A673 (cell line): ENCODE measurements at places on chromosomes 7 and 10.

- DNase-seq = peak; percentile 14
Observed at GRCh38 chr10:75062506-75063299, 48.8 kb upstream of the SAMD8 start.

DNA sequence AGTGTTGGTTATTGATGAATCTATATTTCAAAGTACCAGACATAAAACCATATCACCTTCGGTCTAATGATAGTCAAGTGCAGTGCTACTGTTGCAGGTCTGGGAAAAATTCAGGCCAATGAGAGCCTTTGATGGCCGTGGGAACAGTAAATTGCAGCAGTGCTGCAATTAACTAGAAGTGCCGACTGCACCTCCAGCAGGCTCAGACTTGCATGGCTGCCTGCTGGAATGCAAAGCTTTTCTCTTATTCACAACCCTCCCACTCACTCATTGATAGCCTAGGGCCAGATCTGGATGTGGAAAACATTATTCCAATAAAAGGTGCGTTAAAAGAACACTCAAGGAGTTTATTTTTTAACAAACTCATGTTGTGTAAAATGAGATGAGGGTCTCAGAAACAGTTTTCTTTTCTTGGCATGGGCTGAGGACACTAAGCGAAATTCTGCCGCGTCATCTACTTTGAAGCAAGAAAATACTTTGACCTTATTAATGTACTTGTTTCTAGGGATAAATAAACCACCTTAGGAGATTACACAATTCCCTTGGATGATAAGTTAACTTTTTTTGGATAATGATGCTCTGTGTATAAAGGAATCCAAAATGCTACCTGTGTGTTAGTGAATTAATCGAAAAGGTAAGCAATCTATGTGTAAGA lies 17.1 kb downstream of the PLXDC2 start:
- DNase-seq = peak; percentile 69

- peak; percentile 74 for DNase-seq
Observed at GRCh38 chr7:140326116-140326928, 72.0 kb downstream of the SLC37A3 start.

GRCh38 chr10:2214092-2214491 lies 476.8 kb upstream of the ADARB2 start:
- DNase-seq = peak; percentile 4
